ENCODE measurements at places on chromosomes 12 and 14.

GRCh38 chr14:76428611-76429010 lies 52.7 kb downstream of the ESRRB start:
- H3K36me3 ChIP-seq = no peaks in the 10 kb centered on the region
- no peak for DNase-seq
- no peak overlapping the region for H3K4me3 ChIP-seq
- no peaks in the 10 kb centered on the region for H3K4me1 ChIP-seq
- H3K27ac ChIP-seq = no peak overlapping the region

GRCh38 chr12:121934309-121934664 lies 15.9 kb downstream of the CFAP251 start:
- no peak overlapping the region for H3K27ac ChIP-seq
- H3K4me3 ChIP-seq = no peak overlapping the region
- no peaks in the 10 kb centered on the region for H3K36me3 ChIP-seq
- no peaks in the 10 kb centered on the region for H3K4me1 ChIP-seq

DNA sequence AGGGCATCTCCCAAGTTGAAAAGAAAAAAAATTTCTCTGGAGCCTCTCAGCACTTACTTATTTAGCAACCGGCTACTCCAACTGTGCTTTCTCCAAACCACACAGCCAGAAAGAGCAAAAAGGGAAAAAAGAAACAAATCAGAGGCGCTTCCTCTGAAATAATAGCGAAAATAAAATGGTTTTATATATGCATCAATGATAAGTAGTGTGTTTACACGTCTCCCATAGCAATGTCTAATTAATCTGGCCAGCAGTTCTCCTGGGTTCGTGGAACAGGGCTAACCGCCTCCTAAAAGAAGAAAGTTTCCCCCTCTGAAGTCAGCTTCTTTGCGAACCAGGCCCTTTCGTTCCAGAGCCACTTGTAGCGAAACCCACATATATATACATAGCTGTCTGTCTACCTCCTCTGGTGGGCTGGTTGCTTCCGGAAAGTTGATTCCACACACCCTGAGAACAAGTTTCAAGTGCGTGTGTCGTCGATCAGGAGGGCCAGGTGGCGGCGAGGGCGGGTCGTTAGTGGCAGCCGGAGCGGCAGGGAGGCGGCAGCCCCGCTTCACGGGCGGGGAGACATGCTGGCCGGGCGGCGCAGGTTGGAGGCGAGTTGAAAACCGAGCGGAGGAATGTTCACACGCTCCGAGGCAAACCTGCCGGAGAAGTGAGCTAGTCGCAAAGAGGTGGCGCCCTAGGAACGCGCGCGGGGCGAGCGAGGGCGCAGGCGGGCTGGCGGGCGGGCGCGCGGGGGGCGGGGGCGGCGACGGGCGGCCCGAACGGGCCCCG lies 2.7 kb downstream of the PTHLH start:
- DNase-seq = peak; percentile 74
- H3K4me1 ChIP-seq = no peaks in the 10 kb centered on the region
- peaks cover 35% of the 10 kb centered on the region for H3K27me3 ChIP-seq
- peak overlapping the region; percentile 59 for H3K4me3 ChIP-seq
- peak overlapping the region; percentile 59 for H3K27ac ChIP-seq

- H3K4me1 ChIP-seq = no peaks in the 10 kb centered on the region
- no peak overlapping the region for H3K27ac ChIP-seq
- no peaks in the 10 kb centered on the region for H3K36me3 ChIP-seq
- DNase-seq = no peak
- no peak overlapping the region for H3K4me3 ChIP-seq
- H3K27me3 ChIP-seq = no peaks in the 10 kb centered on the region
Measured at GRCh38 chr14:53022593-53022992, 71.7 kb upstream of the FERMT2 start.

- no peaks in the 10 kb centered on the region for H3K36me3 ChIP-seq
- no peak for DNase-seq
- H3K27ac ChIP-seq = peak overlapping the region; percentile 90
Measured at GRCh38 chr14:64680013-64680713, 24.1 kb upstream of the PLEKHG3 start.

- H3K36me3 ChIP-seq = no peaks in the 10 kb centered on the region
- DNase-seq = no peak
- no peak overlapping the region for H3K4me3 ChIP-seq
- no peaks in the 10 kb centered on the region for H3K27me3 ChIP-seq
- no peaks in the 10 kb centered on the region for H3K4me1 ChIP-seq
Measured at GRCh38 chr14:38201137-38201828, 6.4 kb upstream of the SSTR1 start.

- H3K36me3 ChIP-seq = no peaks in the 10 kb centered on the region
- H3K4me1 ChIP-seq = no peaks in the 10 kb centered on the region
- H3K27ac ChIP-seq = no peak overlapping the region
- no peak overlapping the region for H3K4me3 ChIP-seq
- no peaks in the 10 kb centered on the region for H3K27me3 ChIP-seq
Measured at GRCh38 chr12:17381211-17381610, 708.8 kb downstream of the RERGL start.

DNA sequence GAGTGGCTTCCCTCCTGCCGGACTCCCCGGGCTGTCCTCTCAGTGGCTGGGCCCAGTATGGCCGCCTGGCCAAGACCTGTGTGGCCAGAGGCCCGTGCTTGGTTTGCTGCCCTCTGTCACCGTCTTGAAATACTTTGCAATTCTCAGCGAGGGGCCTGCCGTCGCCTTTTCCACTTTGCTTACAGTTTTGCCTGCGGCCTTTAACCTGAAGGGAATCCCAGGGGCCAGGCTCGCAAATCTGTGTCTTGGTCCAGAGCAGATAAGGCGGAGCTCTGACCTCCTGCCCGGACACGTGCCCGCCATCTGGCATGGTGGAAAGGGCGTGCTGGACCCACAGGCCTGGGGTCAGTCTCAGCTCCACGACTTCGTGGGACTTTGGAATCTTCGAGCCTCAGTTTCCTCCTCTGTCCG lies 10.9 kb upstream of the AMN start:
- H3K27ac ChIP-seq = no peak overlapping the region
- DNase-seq = peak; percentile 59
- peaks cover 8% of the 10 kb centered on the region for H3K36me3 ChIP-seq
- H3K4me3 ChIP-seq = no peak overlapping the region
- no peaks in the 10 kb centered on the region for H3K4me1 ChIP-seq
- H3K27me3 ChIP-seq = no peaks in the 10 kb centered on the region

DNA sequence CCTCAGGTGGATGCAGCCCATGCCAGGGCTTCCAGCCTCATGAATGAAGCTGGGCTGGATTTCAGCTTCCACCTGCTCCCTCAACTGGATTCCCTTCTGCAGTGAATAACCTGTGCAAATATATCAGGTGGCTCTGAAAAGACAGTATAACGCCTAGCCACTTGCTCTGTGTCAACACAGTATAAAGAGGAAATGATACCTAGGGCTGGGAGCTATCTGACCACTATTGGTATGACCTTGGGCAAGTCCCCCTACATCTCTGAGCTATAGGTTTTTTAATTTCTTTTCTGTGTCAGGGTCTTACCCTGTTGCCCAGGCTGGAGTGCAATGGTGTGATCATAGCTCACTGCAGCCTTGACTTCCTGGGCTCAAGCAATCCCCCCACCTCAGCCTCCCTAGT lies 19.8 kb downstream of the ISM2 start:
- no peak overlapping the region for H3K27ac ChIP-seq
- H3K27me3 ChIP-seq = no peaks in the 10 kb centered on the region

- no peak for DNase-seq
- no peak overlapping the region for H3K27ac ChIP-seq
- H3K4me1 ChIP-seq = peaks cover 7% of the 10 kb centered on the region
- H3K27me3 ChIP-seq = no peaks in the 10 kb centered on the region
- no peak overlapping the region for H3K4me3 ChIP-seq
- H3K36me3 ChIP-seq = no peaks in the 10 kb centered on the region
Measured at GRCh38 chr12:71871116-71871515, 31.6 kb downstream of the TBC1D15 start.

- H3K27ac ChIP-seq = peak overlapping the region; percentile 30
- no peak overlapping the region for H3K4me3 ChIP-seq
- no peaks in the 10 kb centered on the region for H3K36me3 ChIP-seq
Measured at GRCh38 chr12:89389755-89390661, 37.7 kb upstream of the DUSP6 start.

GRCh38 chr12:27453421-27453820 lies 6.9 kb downstream of the SMCO2 start:
- H3K4me1 ChIP-seq = no peaks in the 10 kb centered on the region
- no peak for DNase-seq
- no peak overlapping the region for H3K4me3 ChIP-seq
- no peaks in the 10 kb centered on the region for H3K36me3 ChIP-seq

DNA sequence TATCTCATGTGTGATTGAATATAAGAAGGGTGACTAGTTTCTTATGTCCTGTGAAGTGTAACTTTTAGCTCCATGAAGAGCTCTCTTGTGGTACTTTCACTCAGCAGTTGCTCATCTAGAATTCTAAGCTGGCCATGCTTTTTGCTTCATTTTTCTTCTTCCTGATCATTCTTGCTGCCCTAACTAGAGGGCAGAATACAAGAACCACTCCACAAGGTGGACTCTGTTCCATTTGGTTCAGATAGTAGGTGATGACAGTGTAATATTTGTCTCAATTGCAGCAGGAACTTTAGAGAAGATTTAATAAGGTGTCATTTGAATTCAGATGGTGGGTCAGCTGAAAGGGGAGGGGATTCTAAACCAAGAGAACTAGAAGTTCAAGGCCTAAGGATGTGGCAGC lies 17.6 kb downstream of the WDR20 start:
- H3K27ac ChIP-seq = no peak overlapping the region
- no peaks in the 10 kb centered on the region for H3K36me3 ChIP-seq
- no peaks in the 10 kb centered on the region for H3K27me3 ChIP-seq
- DNase-seq = no peak

GRCh38 chr12:24960222-24960855 lies 11.4 kb upstream of the BCAT1 start:
- no peaks in the 10 kb centered on the region for H3K4me1 ChIP-seq
- H3K27me3 ChIP-seq = no peaks in the 10 kb centered on the region
- H3K4me3 ChIP-seq = no peak overlapping the region
- H3K36me3 ChIP-seq = no peaks in the 10 kb centered on the region

- no peaks in the 10 kb centered on the region for H3K27me3 ChIP-seq
- H3K36me3 ChIP-seq = no peaks in the 10 kb centered on the region
- peaks cover 27% of the 10 kb centered on the region for H3K4me1 ChIP-seq
- H3K4me3 ChIP-seq = peak overlapping the region; percentile 70
- H3K27ac ChIP-seq = peak overlapping the region; percentile 87
Measured at GRCh38 chr12:12786351-12786705, 869 bp downstream of the APOLD1 start.

- H3K27ac ChIP-seq = peak overlapping the region; percentile 88
- H3K4me3 ChIP-seq = no peak overlapping the region
- H3K4me1 ChIP-seq = peaks cover 44% of the 10 kb centered on the region
- DNase-seq = no peak
Measured at GRCh38 chr14:95520346-95520745, 3.9 kb upstream of the SYNE3 start.

DNA sequence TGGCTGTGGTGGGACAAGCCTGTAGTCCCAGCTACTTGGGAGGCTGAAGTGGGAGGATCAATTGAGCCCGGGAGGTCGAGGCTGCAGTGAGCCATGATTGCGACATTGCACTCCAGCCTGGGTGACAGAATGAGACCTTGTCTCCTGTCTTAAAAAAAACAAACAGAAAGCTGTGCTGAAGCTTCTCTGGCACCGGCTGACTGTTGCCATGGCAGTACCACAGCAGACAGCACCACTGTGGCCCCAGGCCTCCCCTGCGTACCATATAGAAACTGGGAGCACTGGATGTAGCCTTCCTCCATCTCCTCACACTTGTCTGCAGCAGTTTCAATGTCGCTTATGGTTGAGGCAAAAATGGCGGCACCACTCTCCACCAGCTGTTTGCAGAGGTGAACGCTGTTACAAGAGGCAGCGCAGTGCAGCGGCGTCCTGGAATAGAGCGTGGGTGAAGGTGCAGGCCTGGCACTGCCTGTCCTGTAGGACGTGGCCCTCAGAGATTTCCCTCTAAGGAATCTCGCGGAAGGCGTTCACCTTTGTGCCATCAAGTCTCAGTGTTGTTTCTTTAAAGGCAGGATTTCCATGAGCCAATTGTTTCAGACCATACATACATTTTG lies 21.9 kb downstream of the ZFYVE21 start:
- no peak overlapping the region for H3K4me3 ChIP-seq
- H3K27ac ChIP-seq = peak overlapping the region; percentile 65
- no peaks in the 10 kb centered on the region for H3K4me1 ChIP-seq
- H3K27me3 ChIP-seq = no peaks in the 10 kb centered on the region
- DNase-seq = peak; percentile 59
- H3K36me3 ChIP-seq = peaks cover 22% of the 10 kb centered on the region

- no peak overlapping the region for H3K4me3 ChIP-seq
- no peaks in the 10 kb centered on the region for H3K27me3 ChIP-seq
- DNase-seq = no peak
- H3K4me1 ChIP-seq = peaks cover 4% of the 10 kb centered on the region
Measured at GRCh38 chr12:41473441-41473840, 285.3 kb downstream of the PDZRN4 start.

DNA sequence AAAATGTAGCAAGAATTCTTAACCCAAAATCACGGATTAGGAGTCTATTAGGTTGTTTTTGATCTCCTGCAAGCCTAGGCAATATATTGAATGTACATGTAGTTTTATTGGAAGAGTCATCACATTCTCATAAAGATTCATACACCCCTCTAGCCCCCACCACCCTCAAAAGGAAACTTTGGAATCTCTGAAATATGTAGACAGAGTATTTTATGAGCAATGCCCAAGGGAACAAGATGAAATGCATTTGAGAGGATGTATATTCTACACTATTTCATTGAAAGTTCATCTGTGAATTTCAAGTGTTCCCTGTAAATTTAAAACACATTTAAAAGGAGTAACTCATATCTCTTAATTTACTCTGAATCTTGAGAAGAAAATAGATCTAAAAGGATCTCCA lies 103.7 kb downstream of the SYT1 start:
- no peaks in the 10 kb centered on the region for H3K4me1 ChIP-seq
- H3K4me3 ChIP-seq = no peak overlapping the region
- no peak for DNase-seq
- H3K27me3 ChIP-seq = no peaks in the 10 kb centered on the region

DNA sequence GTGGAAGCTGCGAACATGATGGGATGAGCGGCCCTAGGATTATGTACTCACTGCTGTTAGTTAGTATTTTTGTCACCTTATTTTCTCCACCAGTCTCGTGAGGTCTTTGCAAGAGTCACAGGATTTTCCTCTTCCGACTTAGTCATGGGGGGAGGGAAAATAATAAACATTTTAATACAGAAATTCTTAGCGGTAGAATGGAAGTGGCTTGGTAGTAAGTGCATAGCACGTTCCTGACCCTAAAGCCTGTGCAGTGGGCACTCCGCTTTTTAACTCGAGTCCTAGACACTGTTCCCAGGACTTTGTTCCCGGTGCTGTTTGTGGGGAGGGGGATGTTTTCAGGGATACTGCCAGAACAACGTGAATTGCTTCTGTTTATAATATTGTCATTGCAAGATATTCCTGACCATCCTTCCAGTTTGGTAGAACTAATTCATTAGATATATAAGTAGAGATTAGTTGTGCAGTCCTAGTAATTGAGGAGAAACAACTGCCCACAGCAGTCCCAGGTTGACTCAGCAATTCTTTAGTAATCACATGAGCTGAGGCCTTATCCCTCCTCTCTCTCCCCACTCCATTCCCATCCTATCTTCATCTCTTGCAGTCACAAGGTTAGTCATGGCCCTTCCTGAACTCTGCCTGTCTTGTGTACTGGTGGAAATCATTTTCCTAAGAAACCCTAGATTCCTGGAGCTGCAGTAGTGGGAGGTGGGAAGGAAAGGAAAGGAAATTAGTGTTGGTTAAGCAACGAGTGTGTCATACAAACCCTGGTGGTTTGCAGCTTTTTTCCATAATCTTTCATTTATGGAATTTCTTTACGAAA lies 799 bp downstream of the SLC38A6 start:
- H3K27me3 ChIP-seq = no peaks in the 10 kb centered on the region
- DNase-seq = no peak
- peaks cover 6% of the 10 kb centered on the region for H3K36me3 ChIP-seq
- H3K27ac ChIP-seq = peak overlapping the region; percentile 80
- H3K4me1 ChIP-seq = peaks cover 20% of the 10 kb centered on the region

All from sigmoid colon (tissue), 7 donors.